Tongue (tissue), 3 donors: ENCODE measurements at places on chromosomes 6 and 20. TPM values are rescaled to one million over a fixed set of nuclear protein-coding genes. Genes with fewer than 3 reads are reported as not detected.

DNA sequence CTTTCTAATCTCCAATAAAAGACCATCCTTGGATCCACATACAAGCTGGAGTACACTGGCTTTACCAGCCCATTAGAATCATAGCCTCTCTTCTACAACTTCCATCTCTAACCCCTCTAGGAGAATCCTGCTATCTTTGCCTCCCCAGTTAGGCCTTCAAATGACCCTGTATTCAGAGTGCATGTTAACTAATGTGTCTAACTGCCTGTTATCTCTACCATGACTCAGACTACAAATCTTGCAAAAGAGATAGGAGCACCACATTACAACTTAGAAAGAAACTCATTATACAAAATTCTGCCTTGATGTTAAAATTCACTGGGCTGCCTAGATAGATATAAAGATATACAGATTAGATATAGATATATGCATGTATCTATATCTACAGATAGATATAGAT, 28.2 kb downstream of the GPR63 start:
- no peak for DNase-seq

DEFB125 gene
- not detected for total RNA-seq

DNA sequence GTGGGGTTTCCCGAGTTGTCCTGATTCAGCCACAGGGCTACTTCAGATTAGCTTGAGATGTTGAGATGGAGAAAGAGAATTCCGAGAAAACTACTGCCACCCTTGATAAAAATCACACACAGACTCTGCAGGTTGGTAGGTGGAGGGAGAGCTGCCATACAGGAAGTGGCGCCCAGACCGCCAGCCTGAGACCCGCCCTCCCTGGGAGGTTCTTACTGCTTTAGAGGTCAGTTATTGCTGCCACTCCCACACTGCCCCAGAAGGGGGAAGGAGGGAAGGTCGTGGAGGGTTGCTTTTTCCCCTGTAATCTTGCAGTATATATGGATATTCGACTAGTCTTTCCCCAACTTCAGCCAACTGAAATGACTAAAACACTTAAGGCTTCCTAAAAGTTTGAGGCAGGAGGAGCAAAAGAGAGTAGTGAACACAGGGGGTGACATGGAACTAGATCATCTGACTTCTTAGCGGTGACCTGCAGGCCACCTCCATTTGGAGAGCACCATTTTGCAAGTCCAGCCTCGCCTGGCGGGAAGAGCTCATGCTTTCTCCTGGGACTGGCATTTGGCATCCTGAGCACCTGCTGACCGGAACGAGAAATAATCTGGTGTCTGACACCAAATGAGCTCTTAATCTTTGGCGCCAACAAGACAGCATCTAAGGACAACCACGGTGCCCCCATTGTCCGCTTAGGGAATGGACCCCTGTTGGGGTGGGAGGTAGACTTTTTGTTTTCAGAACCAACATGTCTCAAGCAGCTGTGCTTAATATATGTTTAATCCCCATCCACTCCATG, 35.7 kb upstream of the SLC22A1 start:
- no peak for DNase-seq

DNA sequence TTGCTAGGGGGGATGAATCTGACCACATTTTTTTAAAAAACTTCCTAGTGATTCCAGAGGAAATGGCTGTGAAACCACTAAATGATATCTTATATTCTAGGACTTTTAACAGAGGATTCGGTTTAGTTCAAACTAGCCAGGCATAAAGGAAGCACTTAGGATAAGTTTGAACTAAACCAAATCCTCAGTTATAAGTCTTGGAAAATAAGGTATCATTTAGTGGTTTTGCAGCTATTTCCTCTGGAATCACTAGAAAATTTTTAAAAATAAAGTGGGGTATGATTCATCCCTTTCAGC, 327.9 kb upstream of the QKI start:
- DNase-seq, result no peak

FAM162B gene
- total RNA-seq, result 7.9 TPM

- peak; percentile 55 for DNase-seq
These were observed 234.9 kb downstream of the BCKDHB start for GRCh38 chr6:80341330-80341729.
